ENCODE measurements at places on chromosomes 6 and 20.

GRCh38 chr20:36574366-36575135 is 1.2 kb downstream of the TGIF2 start:
- DNase-seq: peak; percentile 64

GRCh38 chr6:33797626-33798342 is 6.0 kb downstream of the MLN start:
- no peak for DNase-seq

GRCh38 chr6:86856379-86856778 is 80.9 kb upstream of the HTR1E start:
- DNase-seq: no peak

- DNase-seq: no peak
These were observed 593.8 kb upstream of the NRSN1 start for GRCh38 chr6:23532227-23532626.

- DNase-seq: no peak
These were observed 5.6 kb downstream of the MYLK2 start for GRCh38 chr20:31824554-31825313.

- no peak for DNase-seq
These were observed 65.9 kb downstream of the KLHL32 start for GRCh38 chr6:96990462-96990861.

DNA sequence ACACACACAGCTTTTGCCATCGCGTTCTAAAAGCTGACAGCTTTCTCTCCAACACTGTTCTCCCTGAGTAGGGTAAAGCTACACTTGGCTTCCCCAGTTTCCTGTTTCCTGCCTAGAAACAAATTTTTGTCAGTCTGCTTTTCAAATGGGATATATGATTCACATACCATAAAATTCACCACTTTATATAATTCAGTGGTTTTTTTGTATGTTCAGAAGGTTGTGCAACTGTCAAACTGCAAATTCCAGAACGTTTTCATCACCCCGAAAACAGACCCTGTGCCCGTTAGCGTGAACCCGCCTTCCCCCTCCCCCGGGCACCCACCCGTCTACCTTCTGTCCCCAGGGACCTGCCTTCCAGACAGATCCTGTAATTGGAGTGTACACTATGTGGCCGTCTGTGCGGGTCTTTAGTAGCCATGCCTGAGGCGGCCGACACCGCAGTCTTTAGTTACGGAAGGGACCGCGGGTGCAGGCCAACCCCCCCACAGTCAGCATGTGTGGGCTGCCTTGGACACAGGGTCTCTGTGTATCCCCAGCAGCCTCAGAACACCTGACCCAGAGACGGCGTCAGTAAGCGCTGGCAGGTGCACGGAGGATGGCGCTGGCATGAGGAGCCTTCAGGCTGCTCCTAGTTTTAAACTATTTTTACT is 16.6 kb downstream of the HRH3 start:
- DNase-seq: peak; percentile 20

DNA sequence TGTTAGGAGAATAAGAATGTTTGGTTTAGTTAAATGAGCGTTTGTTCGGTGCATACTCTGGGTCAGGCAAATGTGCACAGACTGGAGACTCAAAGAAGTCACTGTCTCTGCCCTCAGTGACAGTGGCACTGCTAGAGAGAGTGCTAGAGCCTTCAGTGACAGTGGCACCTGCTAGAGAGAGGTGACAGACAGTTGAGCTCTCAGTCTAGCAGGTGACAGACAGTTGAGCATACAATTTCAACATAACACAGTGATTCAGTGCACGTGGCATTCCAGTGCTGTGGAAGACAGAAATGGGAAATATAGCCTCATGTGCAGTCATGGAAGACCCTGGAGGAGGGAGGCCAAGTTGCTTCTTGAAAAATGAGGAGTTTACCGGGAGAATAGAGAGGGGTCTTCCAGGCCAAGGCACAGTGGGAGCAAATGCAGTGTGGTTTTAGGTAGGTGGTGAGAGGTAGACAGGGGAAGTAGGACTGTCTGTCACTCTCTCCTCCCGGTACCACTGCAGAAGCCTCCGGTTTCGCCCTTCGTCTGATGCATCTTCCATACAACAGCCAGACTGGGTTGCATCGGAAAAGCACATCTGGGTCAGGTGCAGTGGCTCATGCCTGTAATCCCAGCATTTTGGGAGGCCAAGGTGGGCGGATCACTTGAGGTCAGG is 107.9 kb upstream of the CLDN20 start:
- DNase-seq: no peak

- DNase-seq: no peak
These were observed 295.7 kb downstream of the C6orf118 start for GRCh38 chr6:165013701-165014100.

- no peak for DNase-seq
These were observed 68.5 kb downstream of the FOXC1 start for GRCh38 chr6:1678201-1678600.

- no peak for DNase-seq
These were observed 31.1 kb downstream of the CDKAL1 start for GRCh38 chr6:20565342-20565741.

GRCh38 chr6:118744261-118744941 is 93.0 kb upstream of the CEP85L start:
- DNase-seq: no peak

DNA sequence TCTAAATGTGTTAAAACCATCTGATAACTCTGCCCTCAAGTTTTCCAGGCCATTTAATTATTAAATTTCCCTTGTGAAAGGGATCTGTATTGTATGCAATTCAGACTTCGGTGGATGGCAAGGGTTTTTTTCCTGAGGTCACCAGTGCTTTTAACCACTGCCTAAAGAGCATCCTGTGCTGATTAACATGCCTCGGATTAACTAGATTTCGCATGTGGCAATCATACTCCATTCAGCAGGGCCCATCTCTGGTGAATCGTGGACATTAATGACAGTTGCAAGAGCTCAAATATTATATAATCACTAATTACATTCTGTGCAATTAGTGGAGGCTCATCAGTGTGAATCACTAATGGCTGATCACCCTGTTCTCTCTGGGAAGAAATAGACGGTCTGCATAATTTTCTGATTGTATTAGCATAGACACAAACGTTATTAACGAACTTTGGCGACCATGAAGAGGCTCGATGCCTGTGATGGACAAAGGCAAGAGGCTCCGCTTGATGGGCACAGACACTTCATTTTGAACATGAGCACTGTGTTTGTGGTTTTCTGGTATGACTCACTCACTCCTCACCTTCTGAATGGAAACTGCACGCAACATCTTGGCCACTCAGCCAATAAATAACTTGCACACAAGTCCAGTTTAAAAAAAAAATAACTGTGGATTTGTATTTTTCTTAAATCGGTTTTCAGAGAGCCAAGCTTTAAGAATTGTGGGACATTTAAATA is 31.4 kb downstream of the LINC00237 start:
- DNase-seq: no peak

GRCh38 chr6:73644030-73644429 is 9.8 kb downstream of the SLC17A5 start:
- no peak for DNase-seq

GRCh38 chr6:117616391-117617209 is 14.3 kb upstream of the GOPC start:
- DNase-seq: no peak

- no peak for DNase-seq
These were observed 18.3 kb downstream of the VAPB start for GRCh38 chr20:58407201-58407873.

- no peak for DNase-seq
These were observed 109.1 kb downstream of the LY86 start for GRCh38 chr6:6697620-6698019.

DNA sequence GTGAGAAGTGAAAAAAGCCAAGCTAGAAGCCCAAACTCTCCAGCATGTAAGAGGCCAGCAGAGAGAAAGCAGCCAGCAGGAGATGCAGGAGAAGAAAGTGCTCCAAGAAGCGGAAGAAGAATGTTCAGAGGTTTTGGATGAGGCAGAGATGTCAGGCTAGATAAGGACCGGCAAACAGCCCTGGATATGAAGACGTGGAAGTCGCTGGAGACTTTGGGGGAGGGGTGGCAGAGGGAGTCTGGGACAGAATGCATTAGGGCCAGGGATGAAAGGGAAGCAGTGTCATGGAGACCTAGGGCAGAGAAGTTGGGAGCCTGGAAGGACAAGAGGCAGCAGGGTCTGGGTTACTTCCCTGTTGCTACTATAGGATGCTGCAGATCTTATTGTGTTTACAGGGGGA is 5.3 kb upstream of the SCUBE3 start:
- no peak for DNase-seq

DNA sequence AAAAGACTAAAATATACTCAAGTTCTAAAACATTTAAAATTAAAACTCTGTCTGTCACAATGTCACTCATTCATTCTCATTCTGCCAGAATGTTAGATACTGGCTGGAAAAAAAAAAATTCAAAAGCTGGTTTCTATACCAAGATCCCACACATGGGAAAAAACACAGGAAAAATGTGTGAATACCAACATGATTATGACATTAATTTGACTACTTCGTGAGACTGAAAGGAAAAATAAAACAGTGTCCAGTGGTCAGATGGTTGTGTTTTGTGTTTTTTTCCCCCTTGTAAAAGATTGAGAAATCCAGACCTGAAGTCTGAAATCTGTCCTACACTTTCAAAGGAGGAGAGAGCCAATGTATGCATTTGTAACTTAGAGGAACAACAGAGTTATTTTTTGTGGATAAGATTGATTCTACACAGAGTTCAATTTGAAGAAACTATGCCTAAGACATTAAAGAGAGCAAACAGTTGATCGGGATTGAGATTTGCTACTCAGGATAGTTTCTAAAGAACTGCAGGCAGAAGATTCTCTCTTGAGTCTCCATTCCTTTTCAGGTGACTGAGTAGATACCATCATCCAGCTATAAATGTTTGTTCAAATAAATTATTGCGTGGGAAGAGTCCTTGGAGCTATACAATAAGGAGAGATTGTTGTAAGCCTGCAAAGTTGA is 39.2 kb upstream of the TXLNB start:
- no peak for DNase-seq

DNA sequence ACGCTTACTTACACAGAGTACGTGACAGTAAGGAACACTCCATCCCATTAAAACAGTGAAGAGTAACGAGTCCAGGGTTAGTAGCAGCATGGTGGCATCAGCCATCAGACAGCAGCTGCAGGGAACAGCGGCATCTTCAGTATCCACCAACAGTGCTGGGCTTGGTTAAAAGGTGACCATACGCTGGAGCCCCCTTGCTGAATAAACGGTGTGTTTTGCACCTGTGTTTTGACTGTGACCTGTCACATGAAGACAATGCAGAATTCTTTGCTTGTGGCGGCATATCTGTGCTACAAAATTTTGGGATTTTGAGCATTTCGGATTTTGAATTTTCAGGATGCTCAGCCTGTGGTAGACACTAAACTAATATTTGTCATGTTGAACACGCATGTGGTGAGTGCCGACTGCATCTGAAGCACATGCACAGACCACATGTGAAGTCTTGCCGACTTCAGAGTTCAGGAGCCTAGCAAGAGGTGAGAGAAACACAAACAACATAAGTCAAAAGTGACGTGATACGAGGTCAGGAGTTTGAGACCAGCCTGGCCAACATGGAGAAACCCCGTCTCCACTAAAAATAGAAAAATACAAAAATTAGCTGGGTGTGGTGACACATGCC is 69.3 kb upstream of the FRMD1 start:
- no peak for DNase-seq

DNA sequence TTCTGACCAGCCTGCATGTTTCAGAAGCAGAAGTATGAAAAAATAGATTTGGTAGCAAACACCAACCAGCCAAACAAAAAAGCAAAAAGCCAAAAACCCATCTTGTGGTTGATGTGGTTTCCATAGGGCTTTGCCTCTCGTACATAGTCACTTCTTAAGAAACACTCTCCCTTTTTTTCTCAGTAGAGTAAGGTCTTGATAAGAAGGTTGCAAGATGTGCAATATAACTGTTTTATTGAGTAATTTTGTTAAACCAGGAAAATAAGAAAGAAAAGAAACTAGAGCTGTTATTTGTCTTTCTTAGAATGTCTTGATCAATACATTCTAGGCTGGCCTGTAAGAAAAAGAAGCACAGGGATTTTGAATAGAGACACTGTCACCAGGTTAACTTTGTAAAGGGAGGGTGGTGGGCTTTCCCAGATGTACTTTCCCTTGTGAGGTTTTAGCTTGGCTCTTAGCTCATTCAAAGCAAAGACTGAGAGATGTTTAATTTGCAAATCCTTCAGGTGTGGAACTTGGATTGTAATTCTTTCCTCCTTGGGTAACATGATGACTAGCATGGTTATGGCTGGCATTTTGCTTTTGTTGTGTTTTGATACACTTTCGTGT is 49.7 kb downstream of the AKAP12 start:
- DNase-seq: no peak

- DNase-seq: no peak
These were observed 165.0 kb upstream of the POU3F2 start for GRCh38 chr6:98669371-98669770.

- DNase-seq: no peak
These were observed 43.2 kb downstream of the RANBP9 start for GRCh38 chr6:13668291-13668928.

DNA sequence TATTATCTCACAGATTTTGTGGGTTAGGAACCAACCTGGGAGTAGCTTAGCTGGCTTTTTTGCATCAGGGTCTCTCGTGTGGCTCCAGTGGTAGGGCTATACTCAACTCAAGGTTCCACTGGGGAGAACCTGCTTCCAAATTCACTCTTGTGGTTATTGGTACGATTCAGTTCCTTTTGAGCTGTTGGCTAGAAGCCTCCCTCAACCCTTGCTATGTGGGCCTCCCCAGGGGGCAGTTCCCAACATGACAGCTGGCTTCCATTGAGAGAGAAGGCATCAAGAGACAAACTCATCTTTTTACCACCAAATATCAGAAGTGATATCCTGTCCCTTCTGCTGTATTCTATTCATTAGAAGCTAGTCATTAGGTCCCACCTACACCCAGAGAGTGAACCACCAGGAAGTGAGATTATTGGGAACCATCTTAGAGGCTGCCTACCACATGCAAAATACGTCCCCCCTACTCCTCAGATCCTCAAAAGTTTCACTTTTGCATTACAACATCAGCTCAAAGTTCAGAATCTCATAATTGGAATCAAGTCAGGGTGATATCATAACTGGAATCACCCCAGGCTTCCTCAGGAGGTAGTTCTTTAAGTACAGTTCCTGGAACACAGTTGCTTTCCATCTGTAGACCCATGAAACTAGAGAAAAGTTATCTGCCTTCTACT is 30.9 kb downstream of the MKKS start:
- no peak for DNase-seq

- no peak for DNase-seq
These were observed 20.0 kb upstream of the GSTA3 start for GRCh38 chr6:52929321-52930164.

- DNase-seq: no peak
These were observed 2.4 kb upstream of the GPX5 start for GRCh38 chr6:28523241-28523622.

GRCh38 chr6:12060780-12061609 is 48.9 kb downstream of the HIVEP1 start:
- peak; percentile 46 for DNase-seq

DNA sequence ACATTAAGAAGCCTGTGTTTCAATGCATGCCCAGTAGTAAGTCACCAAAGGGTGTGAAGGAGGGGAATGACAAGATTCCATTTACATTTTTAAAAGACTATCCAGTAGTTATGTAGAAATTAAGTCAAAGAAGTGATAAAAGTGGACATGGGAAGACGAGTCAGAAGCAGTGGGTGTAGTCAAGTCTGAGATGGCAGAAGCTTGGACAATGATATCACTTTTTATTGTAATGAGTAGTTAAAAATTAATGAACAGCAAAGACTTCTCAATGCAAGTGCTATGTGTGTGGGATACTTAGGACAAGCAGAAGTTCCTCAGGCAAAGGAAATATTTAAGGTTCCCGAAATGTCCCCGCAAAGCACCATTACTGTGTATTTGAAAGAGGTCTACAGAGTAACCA is 156.0 kb downstream of the DST start:
- no peak for DNase-seq

Data from left ventricle myocardium superior (tissue), 1 donor.